ENCODE measurements at places on chromosomes 12 and 14. TPM values are rescaled to one million over a fixed set of nuclear protein-coding genes. Genes with fewer than 3 reads are reported as not detected.

DNA sequence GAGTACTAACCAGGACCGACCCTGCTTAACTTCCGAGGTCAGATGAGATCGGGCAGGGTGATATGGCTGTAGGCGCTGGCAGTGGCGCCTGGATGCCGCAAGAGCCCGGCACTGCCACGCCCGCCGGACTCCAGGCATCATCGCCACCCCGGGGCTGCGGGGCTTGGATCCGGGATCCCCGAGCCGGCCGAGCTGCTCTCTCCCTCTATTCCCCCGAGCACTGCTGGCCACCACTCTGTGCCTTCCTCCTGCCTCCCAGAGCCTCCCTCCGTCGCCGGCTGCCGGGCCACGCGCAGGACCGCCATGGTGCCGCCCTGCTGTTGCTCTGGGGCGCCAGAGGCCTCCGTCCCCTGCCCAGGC lies 153.2 kb upstream of the ALG10B start:
- DNase-seq: no peak
- H3K27ac ChIP-seq: no peak overlapping the region
- H3K4me3 ChIP-seq: no peak overlapping the region
- no peaks in the 10 kb centered on the region for H3K4me1 ChIP-seq

DNA sequence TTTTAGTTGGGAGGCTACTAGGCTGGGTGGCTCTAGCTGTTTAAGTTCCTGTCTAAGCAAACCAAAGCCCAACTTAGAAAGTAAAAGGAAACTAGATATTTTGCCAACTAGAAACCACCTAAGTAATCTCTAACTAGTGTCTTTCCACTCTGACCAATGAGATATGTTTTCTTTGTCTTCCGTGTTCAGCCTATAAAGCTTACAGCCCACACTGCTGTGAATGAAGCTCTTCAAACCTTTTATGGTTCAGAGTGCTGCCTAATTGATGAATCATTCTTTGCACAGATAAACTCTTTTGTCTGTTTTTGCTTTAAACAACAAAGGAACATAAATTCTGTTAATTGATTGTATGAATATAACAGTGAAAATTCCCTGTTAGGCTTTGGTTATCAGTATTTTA lies 66.1 kb downstream of the FUT8 start:
- no peaks in the 10 kb centered on the region for H3K27me3 ChIP-seq
- DNase-seq: no peak
- H3K4me1 ChIP-seq: no peaks in the 10 kb centered on the region
- H3K27ac ChIP-seq: no peak overlapping the region
- no peaks in the 10 kb centered on the region for H3K36me3 ChIP-seq

Gene TMCC3
- 2.3 TPM for total RNA-seq

DNA sequence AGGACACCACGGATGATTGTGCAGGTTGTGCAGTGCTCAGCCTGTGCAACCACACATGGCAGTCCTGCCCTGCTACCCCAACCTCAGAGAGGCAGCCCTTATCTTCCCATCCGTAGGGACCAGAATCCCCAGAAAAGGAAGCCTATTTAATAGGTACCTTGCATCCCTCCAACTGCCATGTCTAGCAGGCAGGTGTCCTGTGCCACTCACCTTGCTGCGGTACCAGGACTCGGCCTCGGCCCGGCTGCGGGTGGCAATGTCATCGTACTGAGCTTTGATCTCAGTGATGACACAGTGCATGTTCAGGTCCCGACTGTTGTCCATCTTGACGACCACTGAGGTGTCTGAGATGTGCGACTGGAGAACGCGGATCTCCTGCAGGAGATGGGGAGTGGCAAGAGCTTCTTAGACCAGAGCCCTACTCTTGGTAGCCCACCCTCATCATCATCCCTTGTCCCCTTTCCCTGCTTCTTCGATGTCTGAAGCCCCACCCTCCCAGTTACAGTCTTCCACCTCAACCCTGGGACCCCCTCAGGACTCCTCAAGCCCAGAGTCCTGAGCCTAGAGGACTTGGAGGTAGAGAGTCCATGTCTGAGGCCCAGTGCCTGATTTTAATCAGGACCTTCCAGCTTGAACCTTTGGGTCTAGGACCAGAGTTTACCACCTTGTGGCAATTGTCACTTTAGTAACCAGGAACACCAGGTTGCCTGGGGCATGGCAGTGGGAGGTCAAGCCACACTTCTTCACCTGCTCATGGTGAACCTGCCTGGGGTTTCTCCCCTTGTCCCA lies 20.5 kb downstream of the KRT7 start:
- no peaks in the 10 kb centered on the region for H3K36me3 ChIP-seq
- H3K4me1 ChIP-seq: no peaks in the 10 kb centered on the region
- H3K4me3 ChIP-seq: no peak overlapping the region
- H3K27ac ChIP-seq: no peak overlapping the region
- peaks cover 7% of the 10 kb centered on the region for H3K27me3 ChIP-seq

Gene STRN3
- total RNA-seq: 47.5 TPM

DNA sequence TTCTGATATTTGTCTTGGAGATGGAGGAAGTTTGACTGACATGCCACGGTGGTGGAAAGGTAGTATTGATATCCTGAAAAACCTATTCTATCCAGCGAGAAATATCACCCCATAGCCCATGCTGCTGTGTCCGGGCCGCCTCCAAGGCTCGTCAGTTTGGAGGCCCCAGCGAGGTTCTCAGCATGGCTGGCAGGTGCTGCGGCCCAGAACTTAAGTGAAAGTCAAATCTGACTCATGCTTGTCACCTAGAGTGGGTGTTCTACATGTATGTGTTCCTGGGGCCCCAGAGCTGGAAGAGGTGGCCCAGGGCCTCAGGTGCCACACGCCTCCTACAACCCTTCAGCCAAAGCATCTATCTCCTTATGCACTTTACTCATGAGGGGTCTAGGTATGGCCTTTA lies 92.9 kb downstream of the GCH1 start:
- DNase-seq: peak; percentile 21
- no peaks in the 10 kb centered on the region for H3K27me3 ChIP-seq
- H3K4me1 ChIP-seq: no peaks in the 10 kb centered on the region
- H3K36me3 ChIP-seq: no peaks in the 10 kb centered on the region
- no peak overlapping the region for H3K4me3 ChIP-seq
- no peak overlapping the region for H3K27ac ChIP-seq

DNA sequence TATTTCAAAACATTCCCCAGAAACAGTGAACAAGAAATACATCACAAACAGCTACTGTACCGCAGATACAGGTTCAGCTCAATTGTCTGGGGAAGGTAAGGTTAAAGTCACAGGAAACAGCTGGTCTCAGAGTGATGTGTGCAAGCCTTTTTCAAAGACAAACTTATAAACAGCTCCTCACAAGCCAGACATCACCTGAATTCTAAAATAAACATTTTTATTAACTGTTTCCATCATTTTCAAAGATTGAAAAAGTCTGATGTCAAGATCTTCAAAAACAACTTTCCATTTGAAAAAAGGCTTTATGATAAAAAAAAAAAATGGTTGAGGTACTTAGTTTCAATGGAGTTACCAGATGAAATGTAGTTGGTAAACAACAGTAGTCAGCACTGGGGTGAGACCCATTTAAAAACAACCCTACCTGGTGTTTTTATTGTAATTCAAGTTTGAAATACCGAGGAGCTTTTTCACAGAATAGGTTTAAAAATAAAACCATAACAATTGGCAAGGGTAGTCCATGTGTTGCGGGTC lies 4.0 kb downstream of the BTG1 start:
- H3K36me3 ChIP-seq: no peaks in the 10 kb centered on the region
- H3K4me3 ChIP-seq: peak overlapping the region; percentile 96

DNA sequence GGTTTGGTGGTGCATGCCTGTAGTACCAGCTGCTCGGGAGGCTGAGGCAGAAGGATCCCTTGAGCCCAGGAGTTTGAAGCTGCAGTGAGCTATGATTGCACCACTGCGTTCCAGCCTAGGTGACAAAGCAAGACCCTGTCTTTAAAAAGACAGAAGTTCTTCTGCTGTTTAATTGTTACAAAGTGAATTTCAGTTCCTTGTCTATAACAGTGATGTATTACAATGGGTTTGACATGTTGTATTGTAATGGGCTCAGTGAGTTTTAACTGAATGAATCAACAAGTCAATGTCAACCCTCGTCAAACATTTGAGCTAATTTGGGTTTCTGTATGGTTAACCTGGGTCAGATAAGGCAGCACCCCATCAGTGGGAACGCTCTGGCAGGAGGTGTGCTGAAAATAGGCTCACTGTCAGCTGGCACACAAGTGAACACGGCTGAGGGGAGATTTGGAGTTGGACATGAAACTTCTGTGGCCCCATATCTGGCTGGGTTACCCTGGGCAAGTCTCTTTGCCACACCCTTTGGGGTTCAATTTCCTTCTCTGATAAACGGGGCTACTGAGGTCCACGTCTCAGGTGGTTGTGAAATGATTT lies 14.0 kb upstream of the TRPV4 start:
- no peak overlapping the region for H3K27ac ChIP-seq
- no peak overlapping the region for H3K4me3 ChIP-seq
- no peak for DNase-seq
- no peaks in the 10 kb centered on the region for H3K27me3 ChIP-seq
- no peaks in the 10 kb centered on the region for H3K36me3 ChIP-seq

GRCh38 chr12:132788375-132789098 lies 26.9 kb upstream of the ANKLE2 start:
- H3K36me3 ChIP-seq: peaks cover 62% of the 10 kb centered on the region
- DNase-seq: no peak
- H3K4me3 ChIP-seq: no peak overlapping the region
- H3K27me3 ChIP-seq: no peaks in the 10 kb centered on the region
- H3K4me1 ChIP-seq: no peaks in the 10 kb centered on the region
- no peak overlapping the region for H3K27ac ChIP-seq

DNA sequence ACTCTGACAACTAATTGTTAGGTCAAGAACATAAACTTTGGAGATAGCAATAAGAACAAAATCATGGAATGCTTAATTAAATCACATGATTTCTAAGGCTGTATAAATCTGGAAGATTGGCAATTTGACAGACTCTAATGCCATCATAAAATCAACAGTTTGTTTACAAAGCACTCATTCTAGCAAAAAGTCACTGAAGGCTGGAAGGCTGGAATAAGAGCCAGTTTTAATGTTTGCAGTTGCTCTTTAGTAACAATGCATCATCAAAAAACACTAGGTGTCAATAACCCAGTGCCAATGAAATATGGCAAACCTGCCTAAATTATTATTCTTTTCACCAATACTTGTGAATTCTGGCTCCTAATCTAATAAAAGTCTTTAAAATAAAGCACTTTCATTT lies 65.0 kb downstream of the NUMB start:
- no peak overlapping the region for H3K4me3 ChIP-seq
- no peaks in the 10 kb centered on the region for H3K27me3 ChIP-seq
- H3K4me1 ChIP-seq: peaks cover 6% of the 10 kb centered on the region
- no peak for DNase-seq
- no peak overlapping the region for H3K27ac ChIP-seq
- H3K36me3 ChIP-seq: no peaks in the 10 kb centered on the region

DNA sequence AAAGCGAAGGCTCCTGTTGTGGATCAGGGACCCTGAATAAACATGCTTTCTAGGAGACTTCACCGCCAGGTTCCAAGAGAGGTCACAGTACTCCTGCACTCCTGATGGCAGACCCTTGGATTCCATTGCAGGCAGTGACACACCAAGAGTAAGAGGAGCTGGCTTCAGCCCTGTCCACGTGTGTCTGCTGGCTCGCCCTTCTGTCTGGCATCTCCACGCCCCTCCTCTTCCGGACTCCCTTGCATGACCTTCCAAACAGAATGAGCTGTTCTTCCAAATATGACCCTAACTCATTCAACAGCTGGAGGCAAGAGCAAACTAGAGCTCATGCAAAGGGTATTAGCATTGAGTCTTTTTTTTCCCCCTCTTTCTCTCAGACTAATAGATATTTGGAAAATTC lies 233.0 kb upstream of the PLEKHG7 start:
- H3K27ac ChIP-seq: no peak overlapping the region
- no peaks in the 10 kb centered on the region for H3K27me3 ChIP-seq
- H3K4me3 ChIP-seq: no peak overlapping the region
- no peak for DNase-seq
- H3K4me1 ChIP-seq: no peaks in the 10 kb centered on the region
- H3K36me3 ChIP-seq: no peaks in the 10 kb centered on the region

- no peaks in the 10 kb centered on the region for H3K27me3 ChIP-seq
- H3K4me3 ChIP-seq: no peak overlapping the region
- no peak for DNase-seq
- peaks cover 15% of the 10 kb centered on the region for H3K4me1 ChIP-seq
- no peak overlapping the region for H3K27ac ChIP-seq
These were observed 33.7 kb upstream of the DLK1 start for GRCh38 chr14:100692859-100693558.

GRCh38 chr12:125606312-125606711 lies 541.1 kb downstream of the AACS start:
- no peak for DNase-seq
- H3K27me3 ChIP-seq: no peaks in the 10 kb centered on the region
- H3K27ac ChIP-seq: no peak overlapping the region

DNA sequence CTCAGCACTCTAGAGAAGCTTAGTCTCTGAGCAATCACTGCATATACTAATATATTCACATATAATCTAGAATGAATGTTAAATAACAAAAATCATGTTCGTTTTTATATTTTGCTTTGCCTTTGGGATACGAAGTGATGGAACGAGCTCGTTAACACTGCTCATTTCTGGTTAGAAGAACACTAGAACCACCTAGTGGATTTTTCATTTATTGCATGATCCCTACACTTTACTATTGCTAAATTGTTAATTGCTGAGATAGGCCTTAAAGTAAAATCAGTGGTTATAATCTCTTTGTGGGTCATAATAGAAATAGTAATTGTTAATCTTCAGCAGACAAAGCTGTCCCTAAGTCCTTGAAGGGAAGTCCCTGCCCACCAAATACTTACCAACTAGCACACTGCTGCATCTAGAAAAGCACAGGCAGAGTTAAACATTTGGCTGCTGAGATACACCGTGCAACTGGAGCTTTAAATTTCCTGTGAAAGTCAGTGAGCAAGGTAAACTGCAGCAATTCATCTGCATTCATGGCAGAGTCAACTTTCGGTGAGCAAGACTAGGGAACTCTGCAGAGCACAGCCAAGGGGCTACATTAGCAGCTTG lies 353.7 kb downstream of the APAF1 start:
- no peaks in the 10 kb centered on the region for H3K36me3 ChIP-seq
- no peak for DNase-seq
- no peak overlapping the region for H3K4me3 ChIP-seq

Gene CLEC14A
- 7.3 TPM for total RNA-seq

DNA sequence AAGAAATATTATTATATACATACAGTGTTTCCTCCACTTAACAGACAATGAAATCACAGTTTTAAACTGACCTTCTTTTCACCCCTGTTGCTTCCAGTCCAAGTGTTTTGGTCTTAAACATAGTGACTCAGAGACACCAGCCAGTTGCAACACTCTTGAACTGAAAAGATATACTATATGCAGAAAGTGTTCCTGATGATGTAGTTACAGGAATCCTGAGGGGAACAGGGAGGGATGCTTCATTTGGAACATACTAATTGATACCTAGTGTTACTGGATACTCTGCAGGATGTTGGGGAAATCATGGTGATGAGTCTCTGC lies 420.8 kb downstream of the CCDC91 start:
- H3K27ac ChIP-seq: no peak overlapping the region
- DNase-seq: no peak
- H3K4me1 ChIP-seq: no peaks in the 10 kb centered on the region
- no peak overlapping the region for H3K4me3 ChIP-seq
- no peaks in the 10 kb centered on the region for H3K27me3 ChIP-seq

Data from liver (tissue), 10 donors.